Stimulated activated CD8-positive, alpha-beta memory T cell treated with anti-CD3 and anti-CD28 coated beads, Interleukin-4, amount 100 ng/mL, for 1 hour (primary cell): ENCODE measurements at places on chromosomes 7 and 10.

DNA sequence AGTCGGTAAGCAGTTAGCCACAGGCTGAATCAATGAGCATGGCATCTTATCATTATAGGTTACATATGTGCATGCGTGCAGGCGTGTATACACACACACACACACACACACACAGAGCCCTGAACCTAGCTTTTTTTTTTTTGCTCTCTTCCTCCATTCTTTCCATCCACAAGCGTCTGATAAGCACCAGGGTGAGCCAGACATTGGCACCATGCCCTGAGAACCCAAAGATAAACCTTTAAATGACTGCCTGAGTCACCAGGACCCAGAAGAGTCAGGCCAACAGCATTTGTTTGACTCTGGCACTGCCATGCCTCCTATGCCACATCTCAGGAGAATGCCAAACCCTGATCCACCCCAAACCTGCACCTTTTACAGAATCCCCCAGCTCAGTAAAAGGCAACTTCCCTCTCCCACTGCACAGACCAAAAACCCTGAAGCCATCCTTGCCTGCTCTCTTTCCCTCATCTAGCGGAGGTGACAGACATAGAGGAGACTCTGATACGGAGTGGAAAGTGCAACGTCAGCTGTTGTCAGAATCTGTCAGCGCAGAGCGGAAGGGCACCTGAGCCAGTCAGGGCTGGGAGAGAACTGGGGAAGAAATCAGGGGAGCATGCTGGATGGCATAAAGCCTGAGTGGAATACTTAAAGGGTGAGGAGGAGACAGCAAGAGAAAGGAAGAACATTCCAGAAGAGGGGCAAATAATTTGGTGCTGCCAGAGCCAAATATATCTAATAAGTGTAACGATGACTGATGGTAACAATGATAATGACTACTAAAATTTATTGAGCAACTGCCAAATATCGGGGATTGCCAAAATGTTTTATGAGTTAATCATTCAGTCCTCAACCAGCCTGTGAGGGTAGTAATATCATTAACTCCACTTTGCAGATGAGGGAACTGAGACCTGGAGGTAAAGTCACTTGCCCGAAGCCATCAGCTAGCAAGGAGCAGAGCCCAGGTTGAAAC is 3.2 kb downstream of the PARP12 start:
- peak; percentile 36 for DNase-seq

DNA sequence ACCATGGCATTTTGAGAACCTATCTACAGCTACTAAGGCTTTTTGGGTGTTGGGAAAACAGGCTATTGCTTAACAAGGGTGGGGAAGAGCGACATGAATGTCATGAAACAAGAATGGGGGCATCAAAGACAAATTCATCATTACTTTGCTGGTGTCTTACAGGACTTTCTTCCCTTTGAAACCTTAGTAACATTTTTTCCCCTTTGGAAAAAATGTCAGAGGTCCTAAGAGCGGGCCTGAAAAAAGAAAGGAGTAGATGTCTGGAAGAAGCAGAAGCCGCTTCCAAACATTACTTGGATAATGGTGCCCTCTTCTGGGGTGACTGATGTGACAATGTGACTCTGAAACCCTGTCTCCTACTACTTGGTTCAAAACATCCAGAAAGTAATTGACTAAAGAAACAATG is 3.8 kb upstream of the DDX50 start:
- no peak for DNase-seq

DNA sequence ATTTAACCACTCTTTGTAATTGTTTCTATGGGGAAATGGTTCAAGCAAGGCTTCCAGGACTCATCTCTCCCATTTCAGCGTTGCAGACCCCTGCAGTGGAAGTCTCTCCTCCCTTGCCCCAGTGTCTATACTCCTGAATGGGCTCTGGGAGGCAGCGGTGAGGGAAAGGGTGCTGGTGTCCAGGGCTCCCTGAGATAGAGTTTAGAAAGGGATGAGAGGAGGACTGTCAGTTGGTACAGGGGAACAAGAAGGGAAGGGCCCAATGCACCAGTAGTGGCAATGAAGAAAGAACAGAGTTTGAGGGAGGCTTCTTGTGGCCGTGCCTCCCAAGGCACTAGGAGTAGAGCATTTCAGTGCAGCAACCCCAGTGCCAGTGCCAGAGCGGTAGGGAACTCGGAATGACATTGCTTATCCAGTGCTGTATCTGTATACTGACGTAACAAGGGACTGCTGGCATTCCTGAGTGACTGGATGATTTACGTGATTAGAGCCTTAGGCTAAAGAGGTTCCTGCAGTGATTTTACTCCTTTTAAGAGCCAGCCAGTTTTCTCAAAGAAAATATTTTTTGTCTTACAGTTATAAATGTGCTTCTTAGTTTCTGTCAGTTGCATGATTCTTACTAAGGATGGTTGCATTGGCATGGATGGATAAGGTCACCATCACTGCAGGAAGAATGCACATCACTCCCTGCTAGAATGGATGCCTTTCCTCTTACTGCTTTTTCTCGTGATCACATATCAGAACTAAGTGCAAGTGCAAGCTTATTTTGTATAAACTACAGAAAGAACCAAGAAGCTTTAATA is 28.0 kb downstream of the PRPF18 start:
- no peak for DNase-seq

DNA sequence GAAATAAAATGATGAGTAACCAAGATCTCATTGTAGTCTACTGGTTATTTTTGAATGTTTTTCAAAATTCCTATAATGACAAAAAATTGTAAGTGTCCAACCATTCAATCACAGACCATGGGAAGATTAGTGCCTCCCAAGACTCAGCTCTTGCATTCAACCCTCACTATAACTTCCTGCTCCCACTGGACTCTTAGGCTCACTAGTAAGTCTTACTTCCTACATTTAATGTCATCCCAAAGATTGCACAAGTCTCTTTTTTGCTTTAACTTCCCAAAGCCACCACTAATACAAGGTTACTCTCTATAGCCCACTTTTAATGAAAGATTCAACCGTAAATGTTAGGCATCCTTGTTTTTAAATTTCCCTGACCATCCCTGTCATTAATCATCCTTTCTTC is 111.9 kb upstream of the NRBF2 start:
- no peak for DNase-seq

DNA sequence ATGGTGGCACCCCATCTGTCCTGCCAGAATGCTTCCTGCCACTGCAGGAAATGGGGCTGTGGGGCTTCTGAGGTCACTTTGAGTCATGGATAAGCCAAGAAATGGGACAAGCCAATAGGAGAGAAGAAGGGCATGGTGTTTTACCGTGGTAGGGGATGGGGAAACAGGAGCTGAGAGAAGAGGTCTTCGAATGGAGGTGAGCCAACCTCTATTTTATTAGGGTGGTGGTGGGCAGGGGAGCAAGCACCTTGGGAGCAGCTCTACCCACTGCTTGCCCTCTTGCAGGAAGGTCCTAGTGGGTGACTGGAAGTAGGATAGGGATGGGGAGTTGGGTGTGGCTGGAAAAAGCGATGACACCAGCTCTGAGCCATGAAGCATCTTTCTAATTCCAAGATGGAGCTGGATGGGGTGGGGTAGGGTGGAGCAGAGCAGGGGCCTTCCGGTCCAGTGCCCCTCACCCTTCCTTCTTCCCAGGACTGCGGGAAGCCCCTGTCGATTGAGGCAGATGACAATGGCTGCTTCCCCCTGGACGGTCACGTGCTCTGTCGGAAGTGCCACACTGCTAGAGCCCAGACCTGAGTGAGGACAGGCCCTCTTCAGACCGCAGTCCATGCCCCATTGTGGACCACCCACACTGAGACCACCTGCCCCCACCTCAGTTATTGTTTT is 9.1 kb downstream of the ZYX start:
- DNase-seq: no peak

DNA sequence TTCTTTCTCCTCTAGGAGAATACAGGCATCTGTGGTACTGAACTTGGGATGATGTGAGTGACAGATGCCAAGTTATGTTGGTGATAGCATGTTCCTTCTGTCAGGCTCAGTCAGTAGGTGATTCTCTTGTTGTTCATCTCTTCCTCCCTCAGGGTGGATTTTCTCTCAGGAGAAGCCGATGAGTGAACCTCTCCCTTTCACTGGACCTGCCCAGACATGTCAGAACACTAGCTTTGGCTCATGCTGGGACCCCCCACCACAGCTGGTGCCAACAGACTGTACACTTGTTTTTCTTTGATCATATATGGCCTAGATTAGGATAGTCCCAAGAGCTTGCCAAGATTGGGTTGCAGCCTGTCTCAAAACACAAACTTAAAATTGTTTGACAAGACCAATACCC is 129.4 kb downstream of the BMPER start:
- DNase-seq: no peak

GRCh38 chr10:73875139-73875475 is 752 bp upstream of the CAMK2G start:
- no peak for DNase-seq

DNA sequence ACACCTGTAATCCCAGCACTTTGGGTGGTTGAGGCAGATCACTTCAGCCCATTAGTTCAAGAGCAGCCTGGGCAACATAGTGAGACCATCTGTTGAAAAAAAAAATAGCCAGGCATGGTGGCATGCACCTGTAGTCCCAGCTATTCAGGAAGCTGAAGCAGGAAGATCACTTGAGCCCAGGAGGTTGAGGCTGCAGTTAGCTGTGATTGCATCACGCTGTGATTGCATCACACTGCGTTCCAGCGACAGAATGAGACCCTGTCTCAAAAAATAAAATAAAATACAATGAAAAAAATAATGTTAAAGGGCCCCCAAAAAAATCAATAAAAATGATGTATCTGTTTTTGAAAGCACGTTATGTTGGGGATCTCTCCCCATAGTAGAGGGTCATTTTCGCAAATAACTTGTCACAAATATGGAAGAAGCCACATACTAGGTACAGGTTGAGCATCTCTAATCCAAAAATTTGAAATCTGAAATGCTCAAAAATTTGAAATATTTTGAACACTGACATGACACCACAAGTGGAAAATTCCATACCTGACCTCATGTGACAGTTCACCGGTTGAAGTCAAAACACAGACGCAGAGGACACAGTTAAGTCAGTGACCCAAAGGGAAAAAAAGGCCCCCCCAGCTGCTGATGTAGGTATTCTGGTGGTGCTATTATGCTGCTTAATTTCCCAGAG is 9.5 kb downstream of the CISD1 start:
- no peak for DNase-seq

DNA sequence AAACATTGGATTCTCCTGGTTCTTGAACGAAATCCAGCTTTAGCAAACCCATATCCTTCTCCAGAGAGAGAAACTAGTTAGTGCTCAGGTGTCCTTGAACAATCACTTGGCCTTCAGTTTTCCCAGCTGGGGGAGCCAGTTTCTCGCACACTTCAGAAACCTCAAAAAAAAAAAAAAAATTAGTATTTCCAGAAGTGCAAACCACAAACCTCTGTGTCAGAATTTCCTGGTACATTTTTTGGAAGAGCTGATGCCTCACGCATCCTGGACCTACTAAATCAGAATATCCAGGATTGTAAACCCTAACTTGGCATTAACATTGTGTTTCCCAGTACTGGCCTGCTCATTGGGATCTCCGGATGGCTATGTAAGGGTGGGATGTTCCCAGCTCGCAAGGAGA is 143.4 kb upstream of the EGR2 start:
- no peak for DNase-seq

DNA sequence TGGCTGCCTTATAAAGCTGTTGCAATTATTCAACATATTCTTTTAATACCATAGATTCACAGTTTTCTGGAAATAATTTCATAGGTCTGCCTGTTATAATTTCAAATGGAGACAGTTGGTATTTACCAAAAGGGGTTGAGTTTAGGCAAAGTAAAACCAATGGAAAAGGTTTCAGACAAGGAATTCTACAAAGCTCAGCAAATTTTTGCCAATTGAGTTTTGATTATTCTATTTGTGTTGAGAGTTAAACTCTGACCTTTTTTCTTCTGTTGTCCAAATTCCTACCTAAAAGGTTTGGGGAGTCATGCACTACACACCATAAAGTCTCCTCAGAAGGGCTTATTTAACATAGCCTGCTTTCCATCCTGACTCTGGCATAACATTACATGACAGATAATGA is 38.5 kb upstream of the ABCA13 start:
- no peak for DNase-seq

- no peak for DNase-seq
These were observed 103.8 kb upstream of the APBB1IP start for GRCh38 chr10:26334232-26334931.

DNA sequence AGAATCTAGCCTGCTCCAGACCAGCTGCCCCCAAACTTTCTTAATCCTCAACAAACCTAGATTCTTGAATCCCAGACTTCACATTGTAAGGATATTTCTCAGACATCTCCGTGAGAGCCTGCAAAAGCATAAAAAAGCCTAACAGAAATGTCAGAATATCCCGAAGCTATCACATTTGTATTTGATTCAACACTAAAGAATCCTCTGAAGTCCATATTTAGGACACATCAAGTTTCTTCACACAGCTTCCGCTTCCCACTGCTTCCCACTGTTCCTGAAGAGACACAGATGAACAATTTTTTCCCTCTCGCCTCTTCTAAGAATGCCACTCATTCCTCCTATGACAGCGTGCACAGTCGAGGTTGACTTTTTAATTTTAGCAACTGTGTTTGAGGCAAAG is 396.2 kb upstream of the IGFBP3 start:
- DNase-seq: no peak

DNA sequence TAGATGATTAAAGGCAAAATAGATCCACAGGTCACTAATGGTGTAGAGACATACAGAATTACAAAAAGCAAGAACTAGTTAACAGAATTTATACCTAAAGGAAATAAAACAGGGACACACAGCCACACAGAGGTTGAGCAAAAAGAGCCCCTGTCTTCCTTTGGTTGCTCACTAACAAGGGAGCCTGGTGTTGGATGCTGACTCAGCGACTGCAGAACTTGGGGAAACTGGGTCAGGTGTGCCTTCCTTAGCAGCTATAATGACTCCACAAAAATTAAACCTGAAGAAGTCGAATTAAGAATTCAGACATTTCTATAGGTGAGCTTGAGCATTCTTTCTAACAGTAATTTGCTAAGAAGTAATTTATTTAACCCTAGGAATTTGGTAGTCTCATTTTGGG is 15.0 kb downstream of the POM121L12 start:
- no peak for DNase-seq

DNA sequence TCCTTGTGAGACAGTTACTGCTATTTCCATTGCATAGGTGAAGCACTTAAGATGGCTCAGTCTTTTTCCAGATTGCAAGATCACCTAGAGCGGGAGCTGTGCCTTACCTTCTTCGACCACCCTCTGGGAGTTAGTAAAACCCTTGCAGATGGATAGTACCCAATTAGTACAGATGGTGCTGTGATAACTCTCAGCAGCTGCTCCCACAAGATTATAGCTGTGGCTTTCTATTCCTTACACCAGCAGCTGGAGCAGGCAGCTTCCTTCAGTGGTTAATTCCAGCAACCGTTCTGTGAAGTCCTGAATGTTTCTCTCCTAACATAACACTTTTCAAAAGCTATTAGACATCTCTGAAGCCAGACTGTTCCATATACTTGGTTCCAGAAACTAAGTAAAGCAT is 796.8 kb downstream of the XPNPEP1 start:
- DNase-seq: no peak

DNA sequence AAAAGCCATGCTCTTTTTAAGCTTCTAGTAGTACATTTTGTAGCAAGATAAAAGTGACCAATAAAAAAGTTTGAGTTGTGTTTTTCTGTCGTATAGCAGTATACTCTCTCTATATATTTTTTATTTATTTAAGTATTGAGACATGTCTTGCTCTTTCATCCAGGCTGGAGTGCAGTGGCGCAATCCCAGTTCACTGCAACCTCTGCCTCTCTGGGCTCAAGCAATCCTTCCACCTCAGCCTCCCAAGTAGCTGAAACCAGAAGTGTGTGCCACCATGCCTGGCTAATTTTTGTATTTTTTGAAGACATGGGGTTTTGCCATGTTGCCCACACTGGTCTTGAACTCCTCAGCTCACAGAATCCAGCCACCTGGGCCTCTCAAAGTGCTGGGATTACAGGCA is 2.8 kb downstream of the SUGCT start:
- no peak for DNase-seq
